ENCODE measurements at places on chromosomes 4 and X.

- no peak for DNase-seq
Measured at GRCh38 chr4:40987151-40987550, 227.2 kb downstream of the APBB2 start.

- no peak for DNase-seq
Measured at GRCh38 chr4:91070736-91071135, 943.5 kb downstream of the CCSER1 start.

- no peak for DNase-seq
Measured at GRCh38 chr4:176583278-176583677, 209.4 kb downstream of the VEGFC start.

GRCh38 chrX:106302304-106302703 is 134.2 kb downstream of the PWWP3B start:
- no peak for DNase-seq

- DNase-seq, result no peak
Measured at GRCh38 chrX:65878456-65878855, 161.4 kb downstream of the VSIG4 start.

- DNase-seq, result no peak
Measured at GRCh38 chrX:68343551-68343950, 89.7 kb downstream of the OPHN1 start.

DNA sequence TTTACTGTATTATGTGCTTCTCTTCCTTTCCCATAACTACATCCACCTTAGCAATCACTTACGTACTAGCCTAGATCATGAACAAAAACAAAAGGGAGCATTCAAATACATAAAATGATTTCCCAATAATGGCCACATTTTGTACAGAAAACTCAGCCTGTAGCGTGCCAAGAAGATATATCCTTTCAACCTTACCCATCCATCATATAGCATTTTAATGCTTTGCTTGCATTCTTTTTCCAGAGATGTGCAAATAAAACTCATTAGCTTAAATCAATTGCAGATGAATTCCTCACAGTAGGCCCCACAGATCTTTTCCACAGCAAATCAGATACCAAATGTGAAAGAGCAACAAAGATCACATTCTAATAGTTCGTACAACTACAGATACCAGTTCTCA is 20.8 kb downstream of the GRSF1 start:
- no peak for DNase-seq

DNA sequence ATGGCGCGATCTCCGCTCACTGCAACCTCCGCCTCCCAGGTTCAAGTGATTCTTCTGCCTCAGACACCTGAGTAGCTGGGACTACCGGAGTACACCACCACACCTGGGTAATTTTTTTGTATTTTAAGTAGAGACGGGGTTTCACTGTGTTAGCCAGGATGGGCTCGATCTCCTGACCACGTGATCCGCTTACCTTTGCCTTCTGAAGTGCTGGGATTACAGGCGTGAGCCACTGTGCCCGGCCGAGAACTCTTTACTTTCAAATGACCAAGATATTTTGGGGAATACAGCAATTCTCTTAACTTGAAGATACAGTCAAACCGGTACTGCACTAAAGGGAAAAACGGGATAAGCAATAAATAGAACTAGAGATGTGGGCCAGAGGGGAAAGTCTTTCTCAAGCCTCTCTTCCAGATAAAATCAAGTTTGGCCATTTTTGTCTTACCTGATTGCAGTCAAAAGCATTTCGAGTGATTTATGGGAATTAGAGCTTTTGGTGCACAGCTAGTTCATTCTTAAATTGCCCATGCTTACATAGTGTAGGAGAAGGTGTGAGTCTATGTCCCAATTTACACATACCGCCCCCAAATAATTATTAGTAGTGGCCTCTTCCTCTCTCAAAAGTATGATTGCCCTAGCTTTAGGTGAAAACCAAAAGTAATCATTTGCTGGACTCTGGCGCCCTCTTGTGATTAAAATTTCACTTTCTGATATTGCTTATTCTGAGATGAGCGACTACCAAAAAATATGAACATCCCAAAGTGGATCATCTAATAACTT is 53.2 kb upstream of the ABCG2 start:
- DNase-seq, result no peak

DNA sequence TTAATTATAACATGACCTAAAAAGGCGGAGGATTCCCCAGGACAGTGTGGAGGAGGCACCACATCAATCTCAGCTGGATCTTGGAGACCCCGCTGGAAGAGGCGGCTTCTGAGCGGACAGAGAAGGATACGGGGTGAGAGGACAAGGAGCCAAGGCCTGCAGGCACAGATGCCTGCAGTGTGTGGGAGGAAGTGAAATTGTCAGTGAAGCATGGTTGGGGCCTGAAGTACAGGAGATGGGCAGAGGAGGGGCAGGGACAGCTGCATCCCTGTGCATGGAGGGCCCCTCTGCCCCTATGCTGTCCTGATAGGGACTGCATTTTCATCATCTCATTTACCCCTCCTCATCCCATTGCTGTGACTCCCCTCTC is 1.7 kb upstream of the SLC2A9 start:
- no peak for DNase-seq

- no peak for DNase-seq
Measured at GRCh38 chr4:31085689-31086088, 365.5 kb downstream of the PCDH7 start.

- DNase-seq, result no peak
Measured at GRCh38 chr4:19927381-19927780, 324.3 kb upstream of the SLIT2 start.

DNA sequence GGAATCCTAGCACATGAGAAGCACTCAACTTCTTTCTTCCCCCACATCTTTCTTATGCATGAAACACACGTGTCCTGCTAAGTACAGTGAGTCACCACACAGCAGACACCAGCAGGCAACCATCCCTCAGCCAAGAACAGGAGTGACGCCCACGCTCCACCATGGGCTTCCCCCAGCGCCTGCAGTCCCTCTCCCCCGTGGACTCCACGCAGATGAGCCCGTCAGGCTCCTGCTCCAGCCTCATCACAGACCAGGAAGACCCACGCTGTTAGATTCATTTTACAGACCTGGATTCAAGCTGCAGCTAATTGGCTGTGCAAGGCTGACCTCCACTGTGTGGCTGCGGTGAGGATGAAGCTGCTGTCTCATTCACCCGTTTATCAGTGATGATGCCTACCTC is 16.7 kb downstream of the HMX1 start:
- DNase-seq, result no peak

- no peak for DNase-seq
Measured at GRCh38 chr4:42594888-42595287, 62.0 kb downstream of the ATP8A1 start.

Measured in activated CD4-positive, alpha-beta T cell treated with anti-CD3 and anti-CD28 coated beads for 1 hour (primary cell).